Activated CD8-positive, alpha-beta memory T cell treated with anti-CD3 and anti-CD28 coated beads for 48 hours (primary cell): ENCODE measurements at places on chromosomes 2 and 18.

DNA sequence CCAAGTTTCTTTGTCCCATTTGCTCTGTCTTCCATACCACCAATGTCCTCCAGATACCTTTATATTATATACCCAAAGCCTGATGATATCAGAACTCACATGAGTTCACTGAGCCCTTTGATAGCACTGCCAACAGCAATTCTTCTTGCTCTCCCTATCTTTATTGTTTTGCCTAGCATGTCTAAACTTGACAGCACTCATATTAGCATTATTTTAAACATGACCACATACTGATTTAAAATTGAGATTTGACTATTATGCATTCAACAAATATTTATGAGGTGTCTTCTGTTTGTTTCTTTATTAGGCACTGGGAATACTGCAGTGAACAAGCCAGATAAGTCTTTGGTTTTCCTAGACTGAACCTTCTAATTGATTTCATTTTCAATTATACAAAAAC, 587.3 kb upstream of the GCFC2 start:
- DNase-seq = no peak

- DNase-seq = no peak
Measured at GRCh38 chr18:34281290-34281689, 56.6 kb upstream of the NOL4 start.

- DNase-seq = no peak
Measured at GRCh38 chr18:73136134-73136533, 268.3 kb upstream of the NETO1 start.

DNA sequence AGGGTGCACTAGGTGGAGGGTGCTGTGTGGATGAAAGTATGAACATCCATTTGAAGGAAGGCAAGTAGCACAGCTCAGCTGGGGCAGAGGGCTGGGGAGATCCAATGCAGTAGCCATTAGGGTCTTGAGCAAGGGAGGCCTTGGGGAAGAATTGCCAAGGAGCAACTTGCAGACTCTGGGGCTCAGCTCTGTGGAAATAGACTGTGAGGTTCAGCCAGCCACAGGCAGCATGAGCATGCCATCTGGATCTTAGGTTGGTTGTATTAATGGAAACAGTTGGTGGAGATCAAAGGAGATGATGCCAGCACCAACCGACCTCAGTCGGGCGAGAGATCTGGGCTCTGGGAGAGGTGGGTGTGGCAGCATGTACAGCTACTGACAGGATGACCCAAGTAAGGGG, 5.6 kb downstream of the ZAP70 start:
- no peak for DNase-seq

DNA sequence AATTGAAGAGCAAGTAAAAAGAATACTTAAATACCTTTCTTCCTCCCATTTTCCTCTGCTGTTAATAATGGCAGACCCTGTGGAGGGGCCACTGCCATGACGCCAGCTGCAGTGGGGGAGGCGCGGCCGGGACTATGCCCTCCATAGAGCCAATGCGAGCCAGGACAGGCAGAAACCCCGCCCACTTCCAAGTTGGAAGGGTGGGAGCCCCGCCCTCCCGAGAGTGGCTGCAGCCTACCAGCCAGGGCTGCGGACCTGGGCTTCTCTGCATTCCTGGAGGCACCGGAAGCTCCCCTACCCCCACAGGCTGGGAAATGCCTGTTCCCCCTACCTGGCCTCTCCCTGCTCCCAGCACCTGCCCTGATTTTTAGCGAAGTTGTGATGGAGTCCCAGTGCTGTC, 439.4 kb upstream of the CDH19 start:
- DNase-seq = no peak

DNA sequence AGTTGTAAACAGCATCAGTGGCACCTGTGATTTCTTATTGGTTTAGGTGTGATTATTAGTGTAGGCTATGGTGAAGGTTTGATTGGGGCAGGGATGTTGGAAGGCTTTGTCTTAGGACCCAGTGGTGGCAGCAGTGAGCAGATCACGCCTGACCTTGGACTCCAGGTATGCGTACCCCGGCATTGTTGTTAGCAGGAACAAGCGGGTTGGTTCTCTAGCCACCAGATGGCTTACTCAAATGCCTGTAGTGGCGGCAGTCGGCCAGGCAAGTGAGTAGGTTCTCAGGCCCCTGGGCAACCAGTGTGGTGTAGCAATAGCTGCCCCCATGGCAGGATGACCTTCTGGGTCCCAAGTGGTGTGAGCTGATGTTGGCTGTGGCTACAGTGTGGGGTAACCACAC, 558.3 kb downstream of the KCNJ3 start:
- DNase-seq = no peak

GRCh38 chr2:119142824-119143223, 15.7 kb downstream of the C1QL2 start:
- no peak for DNase-seq

- DNase-seq = no peak
Measured at GRCh38 chr18:576924-577323, 3.3 kb upstream of the CETN1 start.

GRCh38 chr2:110881908-110882307, 149.5 kb downstream of the ACOXL start:
- no peak for DNase-seq
